Stimulated activated CD4-positive, alpha-beta T cell treated with anti-CD3 and anti-CD28 coated beads, TNF-alpha, amount 100 ng/mL, for 1 hour (primary cell): ENCODE measurements at places on chromosomes 1 and 21.

GRCh38 chr1:207470927-207471326 is 16.8 kb downstream of the CR2 start:
- DNase-seq = no peak

- no peak for DNase-seq
These were observed 631.9 kb upstream of the PKN2 start for GRCh38 chr1:88052167-88052566.

DNA sequence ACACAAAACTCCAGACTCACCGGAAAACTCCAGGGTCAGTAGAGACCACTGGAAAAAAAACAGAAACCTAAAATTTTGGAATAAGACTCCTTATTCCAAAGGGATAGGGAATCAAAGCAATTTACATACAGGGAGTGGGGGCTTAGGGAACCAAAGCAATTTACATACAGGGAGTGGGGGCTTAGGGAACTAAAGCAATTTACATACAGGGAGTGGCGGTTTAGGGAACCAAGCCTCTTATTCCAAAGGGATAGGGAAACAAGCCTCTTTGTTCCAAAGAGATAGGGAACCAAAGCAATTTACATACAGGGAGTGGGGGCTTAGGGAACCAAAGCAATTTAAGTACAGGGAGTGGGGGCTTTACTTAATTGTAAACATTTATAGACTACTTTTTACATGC is 28.4 kb upstream of the TTLL7 start:
- no peak for DNase-seq

- no peak for DNase-seq
These were observed 44.9 kb downstream of the SSBP3 start for GRCh38 chr1:54361342-54361741.

- DNase-seq = no peak
These were observed 94.8 kb upstream of the TMPRSS15 start for GRCh38 chr21:18498431-18498830.
